8988T (cell line): ENCODE measurements at places on chromosomes 11 and 22.

- no peak for DNase-seq
These were observed 30.3 kb downstream of the LAYN start for GRCh38 chr11:111570796-111571195.

GRCh38 chr11:4851033-4851432 is 2.0 kb upstream of the OR51S1 start:
- no peak for DNase-seq

DNA sequence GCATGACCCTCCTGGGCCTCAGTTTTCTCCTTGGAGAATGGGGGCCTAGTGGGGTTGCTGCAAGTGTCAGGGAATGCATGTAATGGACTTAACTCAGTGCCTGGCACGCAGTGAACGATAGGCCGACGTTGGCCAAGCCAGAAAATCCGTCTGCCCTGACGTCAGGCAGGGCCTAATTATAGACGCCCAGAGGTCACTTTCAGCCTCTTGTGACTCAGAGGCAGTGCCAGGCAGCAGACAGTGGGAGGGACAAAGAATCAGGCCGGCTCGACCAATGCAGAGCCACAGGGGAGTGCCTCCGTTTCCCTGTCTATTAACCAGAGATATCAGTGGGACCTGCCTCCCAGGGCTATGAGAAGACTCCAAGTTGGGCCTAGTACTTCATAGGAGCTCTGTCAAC is 115.0 kb downstream of the MN1 start:
- no peak for DNase-seq

DNA sequence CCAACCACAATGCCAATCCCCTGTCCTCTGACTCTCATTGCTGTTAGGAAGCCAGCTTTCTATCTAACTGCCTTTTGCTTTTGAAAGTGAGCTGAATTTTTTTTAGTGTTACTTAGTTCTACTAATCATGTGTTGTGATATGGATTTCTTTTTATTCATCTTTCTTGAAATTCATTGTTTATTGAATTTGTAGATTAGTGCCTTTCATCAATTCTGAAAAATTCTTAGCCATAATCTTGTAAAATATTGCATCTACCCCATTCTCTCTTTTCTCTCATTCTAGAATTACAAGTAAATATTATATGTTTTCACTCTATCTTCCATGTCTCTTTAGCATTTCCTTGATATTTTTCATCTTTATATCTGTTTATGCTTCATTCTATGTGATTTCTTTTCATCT is 47.8 kb downstream of the DDIAS start:
- DNase-seq: no peak

GRCh38 chr11:20015529-20016427 is 144.5 kb downstream of the DBX1 start:
- DNase-seq: no peak
